ENCODE measurements at places on chromosomes 2 and 18.

DNA sequence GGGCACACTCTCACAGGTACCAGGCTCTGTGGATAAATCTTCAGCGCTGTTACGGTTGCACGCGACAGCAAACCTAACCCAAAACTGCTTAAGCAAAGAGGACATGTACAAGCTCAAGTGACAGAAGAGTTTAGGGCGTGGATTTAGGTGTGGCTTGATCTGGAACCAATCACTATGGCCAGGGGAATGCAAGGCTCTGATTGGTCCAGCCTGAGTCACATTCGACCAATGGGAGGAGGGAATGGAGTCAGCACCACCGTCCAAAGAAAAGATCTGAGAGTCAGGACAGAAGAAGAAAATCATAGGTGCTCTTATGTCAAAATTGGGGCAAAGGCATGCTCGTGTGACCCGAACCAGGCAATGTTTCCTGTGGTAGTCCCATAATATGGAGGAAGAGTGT is 139.0 kb downstream of the TRIM43 start:
- DNase-seq, result no peak

GRCh38 chr2:55916473-55917049 is 7.0 kb downstream of the EFEMP1 start:
- DNase-seq, result no peak

GRCh38 chr2:189798312-189799029 is 14.2 kb downstream of the PMS1 start:
- DNase-seq, result no peak

GRCh38 chr2:207330912-207331311 is 165.2 kb upstream of the KLF7 start:
- peak; percentile 54 for DNase-seq

DNA sequence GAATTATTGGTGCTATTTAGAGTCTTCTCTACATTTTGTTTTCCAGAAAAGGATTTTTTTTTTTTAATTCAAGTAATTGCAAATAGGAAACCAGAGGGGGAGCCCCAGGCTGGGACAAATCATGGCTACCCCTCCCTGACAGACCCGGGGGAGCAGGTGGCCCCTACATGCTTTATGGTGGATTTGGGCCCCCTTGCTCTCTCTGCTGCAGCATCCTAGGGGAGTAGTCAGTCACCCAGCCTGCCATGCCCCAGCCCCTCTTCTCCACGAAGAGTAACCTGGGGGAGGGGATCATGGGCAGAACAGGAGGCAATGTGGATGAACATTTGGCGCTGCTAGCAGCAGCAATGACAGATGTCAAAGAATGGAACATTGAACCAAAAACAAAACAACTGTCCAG is 4.6 kb downstream of the C2orf81 start:
- no peak for DNase-seq

- DNase-seq, result no peak
Measured at GRCh38 chr18:44724105-44724778, 43.6 kb downstream of the SETBP1 start.

- DNase-seq, result no peak
Measured at GRCh38 chr2:63837036-63837594, 4.6 kb upstream of the UGP2 start.

DNA sequence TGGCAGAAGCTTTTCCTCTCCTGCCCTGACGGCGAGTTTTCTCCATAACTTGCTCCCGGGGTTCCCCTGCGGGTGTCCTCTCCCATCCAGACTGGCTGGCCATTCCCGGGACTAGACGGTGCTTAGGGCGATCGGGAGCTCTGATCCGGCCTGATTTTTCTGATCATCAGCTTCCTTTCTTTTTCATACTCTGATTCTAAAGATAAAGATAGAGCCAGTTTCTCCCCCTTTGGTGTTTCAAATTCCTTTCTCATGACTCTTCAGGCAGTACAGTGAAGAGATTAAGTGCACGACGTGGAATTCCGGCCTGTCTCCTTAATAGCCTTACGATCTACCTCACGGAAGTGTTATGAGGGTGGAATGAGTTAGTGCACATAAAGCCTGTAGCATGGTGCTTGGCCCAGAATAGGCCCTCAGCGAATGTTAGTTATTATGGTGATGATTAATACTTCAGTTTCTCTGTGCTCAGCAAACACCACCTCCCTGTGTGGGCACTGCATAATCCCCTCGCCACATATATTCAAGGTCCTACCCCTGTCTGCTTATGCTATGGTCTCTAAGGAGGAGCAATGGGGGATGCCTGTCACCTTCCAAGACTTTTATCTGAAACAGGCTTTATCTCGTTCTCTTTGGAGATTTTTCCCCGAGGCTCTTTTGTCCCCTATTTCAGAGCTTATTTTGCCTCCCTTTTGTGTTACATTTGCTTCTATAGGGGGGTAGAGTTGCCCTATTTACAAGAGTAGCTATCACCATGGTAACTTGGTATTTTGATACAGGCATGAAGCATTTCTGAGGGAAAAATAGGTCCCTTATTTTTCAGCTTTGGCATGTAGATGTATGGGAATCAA is 254.8 kb downstream of the CDH2 start:
- no peak for DNase-seq

GRCh38 chr2:68921646-68922045 is 31.0 kb downstream of the GKN2 start:
- no peak for DNase-seq

GRCh38 chr2:230441227-230441897 is 25.4 kb downstream of the SP100 start:
- peak; percentile 48 for DNase-seq

DNA sequence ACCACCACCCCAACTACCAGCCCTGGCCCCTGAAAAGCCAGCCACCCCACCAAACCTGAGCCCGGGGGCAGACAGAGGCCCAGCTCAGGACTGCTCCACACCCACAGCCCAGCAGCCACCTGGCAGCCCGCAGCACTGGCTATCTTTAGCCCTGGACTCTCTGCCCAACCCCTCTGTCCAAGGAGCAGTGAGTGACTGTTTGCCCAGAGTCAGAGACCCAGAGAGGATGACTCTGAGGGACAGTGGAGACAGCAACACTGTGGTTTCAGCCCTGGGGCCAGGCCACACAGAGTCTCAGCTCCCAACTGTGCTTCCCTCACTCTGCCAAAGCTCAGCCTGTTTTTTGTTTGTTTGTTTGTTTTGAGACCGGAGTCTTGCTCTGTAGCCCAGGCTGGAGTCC is 32.6 kb downstream of the BIN1 start:
- DNase-seq, result no peak

GRCh38 chr2:240687741-240688552 is 3.7 kb upstream of the AQP12A start:
- DNase-seq, result no peak

GRCh38 chr2:73939419-73939818 is 12.7 kb downstream of the DGUOK start:
- no peak for DNase-seq

DNA sequence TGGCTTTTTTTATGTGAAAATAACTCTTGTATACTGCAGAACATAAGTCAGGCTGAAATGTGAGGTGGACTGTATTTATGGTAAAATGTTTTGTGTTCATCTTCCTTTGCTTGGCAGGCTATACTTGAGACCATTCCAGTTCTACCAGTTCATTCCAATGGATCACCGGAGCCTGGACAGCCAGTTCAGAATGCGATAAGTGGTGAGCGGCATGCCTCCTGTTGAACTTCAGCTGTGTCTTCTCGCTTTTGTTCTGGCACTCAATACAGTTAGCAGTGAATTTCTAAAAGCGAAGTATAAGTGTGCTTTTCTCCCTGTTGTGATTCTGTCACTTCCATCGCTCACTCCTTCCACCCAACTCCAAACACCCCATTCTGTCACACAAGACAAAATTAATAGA is 138.5 kb downstream of the ARHGAP28 start:
- no peak for DNase-seq

GRCh38 chr18:78582181-78582709 is 397.4 kb upstream of the SALL3 start:
- no peak for DNase-seq

DNA sequence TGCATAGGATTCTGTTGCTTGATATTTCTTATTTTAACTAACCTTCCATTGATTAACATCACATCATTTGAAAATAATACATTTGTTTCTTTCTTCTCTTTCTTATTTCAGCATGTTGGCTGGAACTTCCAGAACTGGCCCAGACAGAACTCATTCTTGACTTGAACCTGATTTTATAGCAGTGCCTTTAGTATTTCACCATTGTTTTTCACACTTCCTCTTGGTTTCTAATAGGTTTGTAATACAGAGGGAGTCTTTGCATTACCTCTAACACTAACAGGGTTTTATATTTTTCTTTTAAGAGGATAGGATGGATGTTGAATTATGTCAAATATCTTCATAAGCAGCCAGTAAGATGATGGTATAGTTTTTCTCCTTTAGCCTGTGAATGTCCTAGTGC is 39.2 kb downstream of the SEMA4F start:
- no peak for DNase-seq

DNA sequence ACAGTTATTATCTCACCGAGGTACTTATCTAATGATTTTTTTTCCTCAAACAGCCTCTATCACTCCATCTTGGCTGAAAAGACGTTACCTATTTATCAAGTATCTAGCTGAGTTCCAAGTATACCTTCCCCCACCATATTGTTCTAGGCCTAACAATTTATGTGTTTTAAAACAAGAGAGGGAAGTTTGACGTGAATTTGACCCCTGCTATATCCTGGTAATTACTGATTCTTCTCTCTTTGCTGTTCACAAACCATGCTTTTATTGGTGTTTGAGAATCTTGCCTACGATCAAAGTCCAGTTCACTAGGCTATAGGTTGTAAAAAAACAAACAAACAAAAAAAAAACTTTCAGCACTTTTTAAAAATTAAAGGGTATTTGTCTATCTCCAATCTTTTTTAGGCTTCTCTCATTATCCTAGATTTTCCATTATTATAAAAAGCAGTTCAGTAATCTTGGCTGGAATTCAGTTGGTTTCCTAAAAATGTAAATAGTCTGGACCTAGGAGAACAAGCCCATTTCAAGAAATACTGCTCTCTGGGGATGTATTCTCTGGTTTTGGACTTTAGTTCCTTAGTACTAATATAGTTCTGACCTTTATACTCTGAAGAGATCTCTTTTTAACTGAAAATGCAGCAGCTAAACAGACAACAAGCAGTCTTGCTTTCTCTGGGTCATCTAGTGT is 505.4 kb downstream of the CPS1 start:
- no peak for DNase-seq

GRCh38 chr18:41113885-41114482 is 841.0 kb upstream of the PIK3C3 start:
- no peak for DNase-seq

DNA sequence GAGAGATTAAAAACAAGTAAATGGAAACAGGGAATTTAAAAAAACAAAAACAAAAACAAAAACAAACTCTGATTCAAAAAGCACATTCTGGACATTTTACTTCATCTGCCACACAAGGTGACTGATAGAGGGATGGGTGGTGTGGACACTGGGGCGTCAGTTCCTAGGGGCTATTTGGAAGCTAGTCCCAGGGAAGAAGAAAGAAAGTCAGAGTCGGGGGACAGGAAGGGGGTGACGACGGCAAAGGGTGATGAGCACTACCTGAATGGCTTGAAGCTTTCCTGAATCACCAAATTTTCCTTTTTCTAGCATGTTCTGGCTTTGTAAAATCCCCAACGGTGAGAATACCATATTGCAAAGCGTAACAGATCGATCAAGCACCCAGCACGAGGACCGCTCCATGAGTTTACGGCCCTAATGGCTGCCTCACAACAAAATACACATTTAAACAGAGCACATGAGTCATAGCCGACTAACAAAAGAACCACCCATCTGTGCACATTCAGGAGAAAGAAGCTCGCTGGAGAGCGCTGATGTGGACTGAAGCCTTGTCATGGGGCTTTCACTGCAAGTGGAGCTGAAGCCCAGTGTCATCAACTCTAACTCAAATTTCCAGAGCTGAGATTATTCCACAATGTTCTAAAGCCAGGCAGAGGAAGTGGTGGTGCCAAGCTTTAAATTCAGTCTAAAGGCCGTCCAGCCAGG is 178.9 kb downstream of the LNPK start:
- DNase-seq, result no peak

DNA sequence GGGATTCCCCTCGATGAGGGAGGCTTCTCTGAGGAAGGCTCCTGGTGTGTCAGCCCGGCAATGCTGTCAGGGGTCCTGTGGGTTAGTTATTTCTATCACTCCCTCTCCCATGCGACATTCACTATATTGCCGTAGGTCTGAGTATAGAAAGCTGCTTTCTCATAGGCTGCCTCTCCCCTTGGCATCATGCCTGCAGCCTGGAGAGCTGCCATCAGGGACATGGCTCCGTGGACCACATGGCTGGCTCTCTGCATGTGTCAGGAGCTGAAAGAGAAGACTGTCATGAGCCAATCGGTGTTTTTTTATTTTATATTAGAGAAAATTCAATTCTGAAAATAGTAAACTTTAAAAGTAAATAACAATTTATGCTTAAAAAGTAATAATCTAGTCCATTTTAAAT is 198.0 kb downstream of the CDH20 start:
- DNase-seq, result no peak

- no peak for DNase-seq
Measured at GRCh38 chr2:72180351-72180750, 32.7 kb upstream of the CYP26B1 start.

DNA sequence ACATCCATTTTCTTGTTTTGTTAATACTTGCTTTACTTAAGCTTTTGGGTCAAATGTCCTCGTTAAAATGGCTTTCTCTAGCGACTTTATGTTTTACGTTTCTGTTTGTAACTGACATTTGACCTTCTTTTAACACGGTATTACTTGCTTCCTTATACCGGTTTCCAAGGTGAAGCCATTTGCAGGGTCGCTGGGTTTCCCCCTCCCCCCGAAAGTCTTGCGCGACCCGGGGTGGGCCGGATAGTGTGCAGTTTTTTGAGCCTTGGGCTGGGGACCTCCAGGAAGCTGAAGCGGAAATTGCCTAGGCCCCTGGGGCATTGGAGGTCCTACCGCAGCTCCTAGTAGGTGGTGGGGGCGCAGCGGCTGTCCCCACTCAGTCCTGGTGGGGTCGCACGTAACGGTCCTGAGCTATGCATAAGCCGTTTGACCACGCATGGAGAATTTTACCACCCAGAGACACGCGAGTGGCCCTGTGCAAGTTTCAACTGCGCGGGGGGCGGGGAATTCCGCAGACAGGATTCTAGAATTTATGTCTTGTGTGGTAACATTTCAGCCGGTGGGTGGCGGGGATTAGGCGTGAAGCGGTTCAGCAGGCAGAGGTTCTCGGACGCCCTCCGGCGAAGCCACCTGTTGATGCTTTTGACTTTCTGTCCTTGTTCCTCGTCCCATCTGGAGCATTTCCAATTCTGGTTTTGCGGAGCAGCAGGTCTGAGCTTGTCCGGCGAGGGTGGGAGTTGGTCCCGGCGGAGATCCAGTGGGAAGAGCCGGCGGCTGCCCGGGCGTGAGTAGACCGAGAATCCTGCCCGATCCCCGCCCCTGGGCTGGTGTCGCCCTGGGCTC is 2.4 kb downstream of the CFLAR start:
- peak; percentile 76 for DNase-seq

- DNase-seq, result no peak
Measured at GRCh38 chr2:63881205-63881604, 39.5 kb downstream of the UGP2 start.

Data from activated T-helper 2 cell treated with anti-CD3 and anti-CD28 coated beads, Interferon-gamma antibody, Interleukin-2, Interleukin-4, amounts not matched to agents 10 μg/mL and 5 μg/mL and 100 μg/mL, durations not matched to agents 14 hours and 24 hours and 36 hours (primary cell).